Ovary (tissue), 10 donors: ENCODE measurements at places on chromosomes 7 and 10. TPM values are rescaled to one million over a fixed set of nuclear protein-coding genes. Genes with fewer than 3 reads are reported as not detected.

Gene ITPRID1
- total RNA-seq = not detected

Gene KEL
- 0.83 TPM for total RNA-seq

Gene SFTPA1
- total RNA-seq = 0.40 TPM

Gene NEUROG3
- total RNA-seq = not detected

Gene FAM25A
- not detected for total RNA-seq

Gene FGFBP3
- total RNA-seq = 0.83 TPM

Gene ENTPD1
- 6.9 TPM for total RNA-seq

Gene AZGP1
- 4.4 TPM for total RNA-seq

Gene KCNMA1
- 30.1 TPM for total RNA-seq

Gene ASB10
- total RNA-seq = not detected

Gene ATOH7
- total RNA-seq = not detected

Gene PSAP
- total RNA-seq = 877 TPM

Gene ZPBP
- total RNA-seq = not detected

Gene PARD3
- 60.4 TPM for total RNA-seq

Gene ZNF239
- 3.7 TPM for total RNA-seq
